ENCODE measurements at places on chromosomes 13 and 19.

- peak; percentile 30 for DNase-seq
Measured at GRCh38 chr19:11227195-11227886, 12.1 kb upstream of the ANGPTL8 start.

GRCh38 chr19:40134866-40135265 lies 44.1 kb upstream of the ZNF780A start:
- no peak for DNase-seq

- DNase-seq = peak; percentile 39
Measured at GRCh38 chr19:23996549-23996948, 81.9 kb downstream of the ZNF726 start.

DNA sequence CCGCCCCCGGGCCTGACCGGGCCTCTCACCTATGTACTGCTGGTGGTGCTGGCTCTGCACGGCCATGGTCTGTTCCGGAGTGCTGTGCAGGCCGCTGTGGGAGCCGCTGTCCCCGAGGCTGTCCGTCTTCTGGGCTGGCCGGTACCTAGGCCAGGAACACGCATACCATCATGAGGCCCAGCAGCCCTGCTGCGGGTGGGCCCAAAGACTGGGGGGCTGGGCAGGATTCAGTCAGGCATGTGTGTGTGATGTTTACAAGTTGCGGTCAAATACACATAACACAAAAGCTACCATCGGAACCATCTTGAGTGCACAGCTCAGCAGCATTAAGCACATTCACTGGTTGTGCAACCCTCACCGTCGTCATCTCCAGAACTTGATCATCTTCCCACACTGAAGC lies 32.2 kb upstream of the RANBP3 start:
- no peak for DNase-seq

GRCh38 chr19:6412447-6413091 lies 12.0 kb downstream of the KHSRP start:
- DNase-seq = peak; percentile 37

DNA sequence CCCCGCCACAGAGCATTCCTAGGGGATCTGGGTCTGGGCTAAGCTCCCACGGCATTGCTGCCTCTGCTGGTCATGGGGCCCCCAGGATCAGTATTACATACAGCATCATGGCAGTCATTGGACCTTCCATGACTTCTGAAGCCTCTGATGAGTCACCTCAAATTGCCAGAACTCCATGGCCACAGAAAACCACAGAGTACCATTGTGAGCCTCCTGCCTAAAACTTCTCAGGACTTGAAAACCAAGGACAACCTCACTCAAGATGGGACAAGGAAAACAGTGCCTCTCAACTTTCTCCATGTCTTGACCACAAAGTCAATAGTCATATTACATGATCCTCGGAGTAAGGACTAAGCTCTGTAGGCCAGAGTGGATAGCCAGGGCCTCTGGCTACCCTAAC lies 306.0 kb downstream of the GPC5 start:
- DNase-seq = no peak

- peak; percentile 45 for DNase-seq
Measured at GRCh38 chr13:60335531-60335930, 61.5 kb upstream of the TDRD3 start.

GRCh38 chr19:5200844-5201243 lies 139.8 kb downstream of the PTPRS start:
- DNase-seq = no peak

- no peak for DNase-seq
Measured at GRCh38 chr19:50695251-50696093, 24.1 kb downstream of the SHANK1 start.

- DNase-seq = no peak
Measured at GRCh38 chr13:44710576-44710975, 134.4 kb upstream of the TSC22D1 start.

GRCh38 chr13:73623281-73623680 lies 510.9 kb downstream of the KLF12 start:
- no peak for DNase-seq

GRCh38 chr13:110301606-110302553 lies 5.1 kb downstream of the COL4A1 start:
- no peak for DNase-seq

- no peak for DNase-seq
Measured at GRCh38 chr13:93963266-93964145, 516.0 kb downstream of the DCT start.

DNA sequence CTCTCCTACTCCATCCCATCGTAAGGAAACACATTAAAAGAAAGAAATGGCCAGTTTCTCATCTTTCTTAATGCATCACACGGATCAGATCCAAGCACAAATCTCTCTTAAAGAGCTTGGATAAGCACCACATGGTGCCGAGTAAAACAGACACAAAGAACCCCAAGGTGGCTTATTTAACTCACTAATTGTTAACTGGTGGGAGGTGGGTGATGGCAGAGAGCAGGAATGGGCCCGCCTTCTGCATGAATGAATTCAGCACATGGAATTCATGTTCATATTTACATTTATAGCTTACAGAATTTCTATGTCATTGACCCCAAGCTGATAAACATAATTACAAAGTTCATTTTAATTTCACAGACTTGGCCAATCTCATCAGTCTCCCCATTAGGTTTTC lies 89.9 kb downstream of the MZT1 start:
- no peak for DNase-seq

DNA sequence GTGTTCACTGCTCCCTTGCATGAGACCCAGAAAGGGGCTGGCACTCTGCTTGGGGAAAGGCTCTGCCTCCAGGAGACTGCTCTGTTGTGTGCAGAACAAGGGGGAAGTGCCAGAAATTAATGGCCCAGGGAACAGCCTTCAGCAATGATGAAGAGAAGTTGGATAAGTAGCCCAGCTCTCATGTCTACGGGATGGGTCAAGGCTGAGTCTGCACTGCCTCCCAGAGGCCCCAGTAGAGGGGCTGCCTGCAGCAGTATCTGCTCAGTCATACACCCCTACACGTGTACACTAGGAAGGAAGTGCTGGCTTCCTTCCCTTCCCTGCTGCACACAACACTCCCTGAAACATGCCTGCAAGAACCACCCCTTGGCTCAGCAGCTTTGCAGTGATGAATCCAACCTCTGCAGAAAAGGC lies 54.6 kb upstream of the URI1 start:
- DNase-seq = no peak

DNA sequence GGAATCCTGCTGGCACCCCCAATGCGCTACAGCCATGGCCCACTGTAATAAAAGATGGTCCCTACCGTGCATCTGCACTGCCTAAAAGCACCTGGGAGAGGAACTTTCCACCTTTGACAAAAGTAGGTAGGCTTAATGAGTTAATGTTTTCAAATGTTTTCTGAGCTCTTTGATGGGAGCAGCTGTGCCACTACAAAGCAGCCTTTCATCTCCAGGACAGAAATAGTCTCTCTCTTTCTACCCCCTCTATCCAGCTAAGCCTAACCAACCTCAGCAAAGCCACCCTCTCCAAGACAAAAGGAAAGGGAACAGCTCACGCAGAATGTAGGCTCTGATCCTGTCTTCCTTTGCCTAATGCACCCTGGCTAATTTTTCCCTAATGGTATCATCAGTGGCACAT lies 560.2 kb downstream of the UQCRFS1 start:
- peak; percentile 9 for DNase-seq

DNA sequence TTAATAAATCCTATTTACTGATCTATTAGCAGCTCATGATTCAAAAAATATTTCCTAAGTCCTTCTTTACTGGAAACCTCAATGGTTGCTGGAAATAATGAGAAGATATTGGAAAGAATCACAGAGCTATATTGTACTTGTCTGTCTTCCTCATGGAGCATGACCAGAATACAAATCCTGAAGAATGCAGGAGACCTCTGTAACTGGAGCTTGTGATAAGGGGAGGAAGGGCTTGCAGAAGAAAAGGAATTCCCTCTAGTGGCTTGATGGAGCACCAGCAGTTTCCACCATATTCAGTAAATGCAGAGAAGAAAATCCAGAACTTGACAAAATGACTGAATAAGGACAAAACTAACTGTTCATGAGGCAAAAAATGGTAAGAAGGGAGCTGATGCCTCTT lies 1333.1 kb downstream of the EFNB2 start:
- DNase-seq = peak; percentile 79

DNA sequence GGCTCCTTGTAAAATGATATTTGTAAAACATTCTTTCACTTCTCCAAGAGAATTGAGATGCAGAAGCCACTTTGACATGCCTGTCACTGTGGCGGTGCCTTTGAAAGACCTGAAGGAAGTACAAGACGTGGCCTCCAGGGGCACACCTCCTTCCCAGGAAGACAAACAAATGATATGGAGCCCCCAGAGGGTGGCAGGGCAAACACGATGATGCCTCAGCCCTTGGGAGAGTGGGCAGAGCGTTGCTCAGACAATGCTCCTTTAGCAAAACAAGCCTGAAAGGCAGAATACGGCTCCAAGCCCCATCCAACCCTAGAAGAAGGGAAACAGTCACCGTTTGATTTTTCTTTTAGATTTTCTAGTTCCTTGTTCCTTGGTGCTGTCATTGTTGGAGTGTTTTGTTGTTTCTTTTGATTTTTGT lies 9.2 kb upstream of the ATP12A start:
- DNase-seq = peak; percentile 66

- no peak for DNase-seq
Measured at GRCh38 chr13:94984958-94985357, 272.6 kb upstream of the SOX21 start.

DNA sequence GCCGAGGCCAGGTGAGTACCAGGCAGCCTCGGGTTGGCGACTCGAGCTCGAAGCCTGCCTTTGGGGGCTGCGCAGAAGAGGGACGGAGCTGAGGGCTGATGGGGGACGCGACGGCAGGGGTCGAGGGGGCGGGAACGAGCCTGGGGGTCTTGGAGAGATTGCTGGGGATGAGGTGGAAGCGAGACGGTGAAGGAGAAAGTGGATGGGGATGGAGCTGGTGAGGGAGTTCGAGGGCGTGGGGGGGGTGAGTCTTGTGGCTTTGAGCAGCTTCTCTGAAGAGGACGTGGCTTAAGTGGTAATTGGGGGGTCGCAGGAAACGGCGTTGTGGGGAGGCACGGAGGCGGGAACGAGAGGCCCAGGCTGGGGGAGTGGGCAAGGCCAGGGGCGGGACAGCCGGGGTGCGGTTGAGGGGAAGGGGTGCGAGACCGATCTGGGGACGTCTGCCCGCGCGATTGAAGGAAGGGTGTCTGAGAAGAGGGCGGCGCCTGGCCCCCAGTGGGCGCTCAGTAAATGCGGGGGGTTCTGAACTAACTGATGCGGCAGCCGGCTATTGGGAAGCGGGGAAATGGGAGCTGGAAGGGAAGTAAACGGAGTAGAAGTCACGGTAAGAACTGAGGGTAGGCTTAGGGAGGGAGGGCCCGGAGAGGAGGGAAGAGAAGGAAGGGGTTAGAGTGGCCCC lies 426 bp downstream of the MYO9B start:
- no peak for DNase-seq

GRCh38 chr13:33728271-33729037 lies 89.5 kb upstream of the RFC3 start:
- DNase-seq = peak; percentile 48

- no peak for DNase-seq
Measured at GRCh38 chr13:35724446-35724845, 248.0 kb upstream of the MAB21L1 start.

DNA sequence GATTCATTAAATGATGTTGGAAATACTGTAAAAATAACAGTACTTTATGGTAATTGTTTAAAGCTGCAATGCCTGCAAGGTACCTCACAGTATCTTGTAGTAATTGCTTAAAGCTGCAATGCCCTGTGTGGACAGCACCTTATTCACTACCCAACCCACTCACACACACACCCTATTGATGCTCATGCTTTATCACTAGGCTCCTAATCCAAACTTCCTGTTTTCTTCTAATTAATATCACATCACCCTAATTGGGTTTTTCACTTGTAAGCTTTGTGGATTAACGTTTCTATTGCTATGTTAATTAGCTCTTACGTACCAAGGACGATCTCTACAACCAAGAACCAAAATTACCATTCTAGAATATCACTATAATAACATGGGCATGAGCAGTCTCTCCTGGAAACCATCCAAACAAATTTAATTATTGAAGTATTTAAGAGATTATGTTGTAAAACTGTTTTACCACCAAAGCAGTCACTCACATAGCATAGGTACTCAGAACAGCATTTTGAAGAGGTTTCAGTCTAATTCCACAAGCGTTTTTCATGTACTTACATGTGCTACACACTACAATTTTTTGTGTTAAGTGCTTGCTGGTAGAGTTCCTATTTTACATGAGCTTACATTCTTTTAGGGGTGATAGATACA lies 303.8 kb downstream of the PCDH9 start:
- no peak for DNase-seq

DNA sequence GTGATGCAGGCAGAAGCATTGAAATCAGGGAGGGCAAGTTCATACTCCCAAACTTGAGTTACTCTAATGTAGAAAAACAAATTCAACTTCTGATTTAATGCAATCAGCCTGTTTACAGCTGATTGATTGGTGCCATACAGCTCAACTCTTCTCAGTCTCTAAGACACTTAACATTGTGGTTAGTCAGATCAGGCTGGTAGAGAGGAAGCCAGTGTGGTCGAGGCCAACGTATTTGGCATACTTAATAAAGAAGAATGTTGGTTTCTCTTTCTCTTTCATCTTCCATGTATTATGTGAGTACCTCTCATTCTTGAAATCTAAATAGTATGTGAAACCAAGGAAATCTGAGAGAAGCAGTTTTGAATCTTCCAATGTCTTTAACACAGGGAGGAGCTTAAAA lies 255.0 kb upstream of the SLITRK1 start:
- no peak for DNase-seq

DNA sequence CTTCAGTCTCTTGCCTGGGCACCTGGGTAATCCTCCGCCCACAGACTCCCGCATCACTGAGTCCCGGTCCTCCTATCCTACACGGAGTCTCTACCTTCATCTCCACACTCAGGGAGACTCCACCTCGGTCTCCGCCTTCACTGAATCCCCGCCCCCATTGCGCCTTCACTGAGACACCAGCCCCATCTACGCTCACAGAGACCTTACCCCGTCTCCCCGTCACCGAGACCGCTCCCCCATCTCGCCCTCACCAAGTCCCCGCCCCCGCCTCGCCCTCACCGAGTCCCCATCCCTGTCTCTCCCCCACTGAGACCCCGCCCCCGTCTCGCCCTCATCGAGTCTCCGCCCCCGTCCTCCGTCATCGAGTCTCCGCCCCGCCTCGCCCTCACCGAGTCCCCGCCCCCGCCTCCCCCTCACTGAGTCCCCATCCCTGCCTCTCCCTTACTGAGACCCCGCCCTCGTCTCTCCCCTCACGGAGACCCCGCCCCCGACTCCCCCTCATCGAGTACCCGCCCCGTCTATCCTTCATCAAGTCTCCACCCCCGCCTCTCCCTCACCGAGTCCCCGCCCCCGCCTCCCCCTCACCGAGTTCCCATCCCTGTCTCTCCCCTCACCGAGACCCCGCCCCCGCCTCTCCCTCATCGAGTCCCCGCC lies 23.1 kb upstream of the ZNF846 start:
- peak; percentile 87 for DNase-seq

- DNase-seq = peak; percentile 55
Measured at GRCh38 chr19:3580156-3580934, 4.9 kb upstream of the GIPC3 start.

- no peak for DNase-seq
Measured at GRCh38 chr13:100800283-100800875, 125.8 kb upstream of the TMTC4 start.

- DNase-seq = no peak
Measured at GRCh38 chr19:19587771-19588170, 30.7 kb downstream of the PBX4 start.

GRCh38 chr19:12574036-12574435 lies 22.8 kb upstream of the ZNF564 start:
- no peak for DNase-seq

- peak; percentile 74 for DNase-seq
Measured at GRCh38 chr19:17703824-17704463, 15.3 kb upstream of the MAP1S start.

GRCh38 chr13:39918620-39919236 lies 263.3 kb downstream of the COG6 start:
- DNase-seq = peak; percentile 38

Measured in SK-MEL-5 (cell line).